Occipital lobe (tissue), 3 donors: ENCODE measurements at places on chromosomes 7 and 10.

DNA sequence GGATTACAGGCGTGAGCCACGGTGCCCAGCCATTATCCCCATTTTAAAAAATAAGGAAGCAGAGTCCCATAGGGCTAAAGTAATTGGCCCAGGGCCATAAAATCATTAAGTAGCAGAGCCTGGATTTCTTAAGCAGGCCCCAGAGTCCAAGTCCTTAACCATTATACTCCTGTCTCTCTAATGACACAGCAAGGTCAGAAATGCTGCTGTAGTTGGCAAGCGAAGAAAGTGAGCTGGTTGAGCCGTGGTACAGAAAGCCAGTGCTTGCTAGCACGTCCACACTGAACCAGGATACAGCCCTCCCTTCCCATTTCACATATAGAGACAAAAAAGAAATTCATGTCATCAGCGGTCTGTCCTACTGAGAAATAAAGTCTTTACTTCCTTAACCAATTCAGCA is 562.7 kb downstream of the GALNT17 start:
- DNase-seq: no peak

GRCh38 chr10:67834375-67834774 is 3.6 kb downstream of the DNAJC12 start:
- DNase-seq: no peak

- DNase-seq: no peak
These were observed 203.2 kb upstream of the SEMA3E start for GRCh38 chr7:83852136-83852535.

DNA sequence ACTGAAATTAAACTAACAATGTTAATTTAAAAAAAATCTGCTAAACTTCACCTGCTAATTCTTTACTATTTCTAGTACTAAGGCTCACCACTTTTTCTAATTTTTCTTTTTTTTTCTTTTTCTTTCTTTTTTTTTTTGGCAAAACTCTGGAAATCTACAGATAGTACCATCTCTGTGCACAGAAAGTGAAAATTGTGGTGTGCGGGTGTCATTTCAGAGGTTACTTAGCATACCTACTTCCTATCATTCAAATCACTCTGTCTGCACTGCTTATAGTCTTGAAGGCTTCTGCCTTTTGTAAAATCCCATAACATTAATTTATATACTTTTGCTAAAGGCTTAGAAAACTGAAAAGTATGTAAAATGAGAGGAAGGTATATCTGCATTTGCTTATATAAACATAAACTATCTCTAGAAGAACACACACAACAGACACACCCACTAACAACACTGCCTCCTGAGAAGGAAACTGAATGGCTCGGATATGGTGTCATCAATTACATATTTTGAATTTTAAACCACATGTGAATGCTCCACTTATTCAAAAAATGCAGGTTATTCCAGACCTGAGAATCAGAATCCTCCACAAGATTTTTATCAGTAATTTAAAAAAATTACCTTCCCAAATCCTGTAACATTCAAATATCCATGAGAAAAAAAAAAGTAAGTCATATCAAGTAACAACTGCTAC is 229.5 kb downstream of the PARD3 start:
- DNase-seq: no peak

DNA sequence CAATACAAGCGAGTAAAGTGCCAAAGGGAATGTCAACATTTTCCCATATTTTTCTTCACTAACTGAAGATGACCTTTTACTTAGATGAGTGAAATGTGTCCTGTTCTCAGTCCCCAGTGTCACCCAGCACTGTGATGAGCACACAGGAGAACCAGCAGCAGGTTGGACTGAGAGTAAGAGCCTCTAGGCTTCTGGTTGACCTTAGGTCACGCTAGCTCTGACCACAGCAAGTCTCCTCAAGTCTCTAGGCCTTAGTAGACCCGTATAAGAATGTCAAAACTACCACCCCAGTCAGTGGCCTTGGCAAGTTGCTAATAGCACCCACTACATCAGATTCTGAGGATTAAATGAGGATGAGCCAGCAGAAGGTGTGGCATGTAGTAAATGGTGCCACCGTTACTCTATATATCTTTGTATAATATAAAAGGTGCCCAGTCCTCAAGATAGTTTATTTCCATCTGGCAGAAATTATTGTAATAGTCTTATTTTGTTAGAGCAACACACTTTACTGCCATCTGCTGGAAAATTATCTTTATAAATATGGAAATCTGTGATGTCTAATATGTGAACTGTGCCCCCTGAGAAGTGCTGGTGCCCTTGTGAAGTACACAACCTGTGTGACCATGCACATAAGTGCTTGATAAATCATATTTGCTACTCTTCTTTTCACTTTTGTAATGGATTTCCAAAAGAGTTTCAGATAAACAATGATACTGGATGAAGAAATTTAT is 75.7 kb downstream of the SPAG6 start:
- DNase-seq: no peak

GRCh38 chr7:69110450-69111050 is 487.7 kb upstream of the AUTS2 start:
- DNase-seq: no peak

- DNase-seq: no peak
These were observed 126.6 kb upstream of the LSM8 start for GRCh38 chr7:118057404-118057803.

DNA sequence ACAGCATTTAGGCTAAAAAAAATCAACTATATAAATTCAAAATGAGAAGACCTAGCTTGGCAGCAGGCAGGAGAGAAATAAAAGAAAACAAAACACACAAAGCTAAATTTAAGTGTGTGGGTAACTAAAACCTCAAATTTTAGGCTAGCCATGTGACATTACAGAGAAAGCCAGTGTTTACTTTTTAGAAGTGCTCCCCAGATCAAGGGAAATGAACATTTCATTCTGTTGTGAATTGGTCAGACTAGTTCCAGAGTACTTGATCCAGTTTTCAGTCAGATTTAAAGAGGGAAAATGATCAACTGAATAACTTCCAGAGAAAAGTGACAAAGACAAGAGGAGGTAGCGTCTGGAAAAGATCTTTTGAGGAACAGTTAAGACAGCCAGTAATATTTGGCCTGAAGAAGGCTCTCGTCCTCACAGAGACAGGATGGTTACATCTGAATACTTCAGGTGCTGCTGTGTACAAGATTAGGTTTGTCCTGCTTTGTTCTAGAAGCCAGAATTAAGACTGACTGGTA is 563.4 kb downstream of the KCNMA1 start:
- DNase-seq: no peak

DNA sequence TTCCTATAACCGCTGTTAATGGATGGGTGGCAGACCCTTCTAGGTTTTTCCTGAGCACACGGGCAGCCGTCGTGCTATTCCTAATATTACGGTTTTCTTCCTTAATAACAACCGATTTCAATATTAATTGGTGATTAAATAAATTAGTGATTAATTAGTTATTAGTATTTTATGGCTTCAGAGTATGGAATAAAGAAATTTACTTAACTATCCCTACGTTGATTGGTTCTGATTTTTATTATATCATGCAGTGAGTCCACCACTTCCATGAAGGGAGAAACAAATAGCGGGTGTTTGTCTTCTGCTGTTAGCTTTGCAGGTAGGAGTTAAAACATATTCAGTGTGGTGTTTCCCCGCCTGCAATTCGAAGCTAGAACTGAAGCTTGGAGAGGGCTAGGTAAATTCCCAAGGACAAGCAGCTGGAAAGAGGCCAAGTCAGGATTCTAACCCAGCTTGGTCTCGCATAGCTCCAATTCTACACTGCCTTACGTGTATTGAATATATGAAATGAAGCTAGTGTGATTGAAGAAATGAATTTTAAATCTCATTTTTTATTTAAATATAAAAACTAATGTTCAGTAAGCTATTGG is 928 bp upstream of the CSTF2T start:
- no peak for DNase-seq

GRCh38 chr10:47321521-47322195 is 596 bp upstream of the GDF2 start:
- no peak for DNase-seq

- no peak for DNase-seq
These were observed 10.6 kb downstream of the SGMS1 start for GRCh38 chr10:50613150-50613549.

DNA sequence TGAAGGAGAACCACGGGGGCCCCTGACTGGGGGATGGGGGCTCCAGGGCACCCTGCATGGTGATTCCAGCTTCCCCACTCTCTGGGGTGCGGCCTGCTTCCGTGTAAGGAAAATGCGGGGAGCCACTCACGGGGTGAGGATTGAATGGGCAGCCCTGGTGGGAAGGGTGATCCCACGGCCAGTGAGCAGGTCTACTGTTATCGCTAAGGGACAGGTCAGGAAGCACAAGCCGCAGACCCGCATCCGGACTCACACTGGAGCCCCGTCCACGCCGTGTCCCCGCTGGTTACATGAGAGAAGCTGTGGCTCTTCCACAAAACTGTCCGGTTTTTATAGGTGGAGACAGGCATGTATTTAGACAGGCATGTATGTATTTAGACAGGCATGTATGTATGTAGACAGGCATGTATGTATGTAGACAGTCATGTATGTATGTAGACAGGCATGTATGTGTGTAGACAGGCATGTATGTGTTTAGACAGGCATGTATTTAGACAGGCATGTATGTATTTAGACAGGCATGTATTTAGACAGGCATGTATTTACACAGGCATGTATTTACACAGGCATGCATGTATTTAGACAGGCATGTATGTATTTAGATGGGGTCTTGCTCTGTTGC is 5.7 kb downstream of the PSMG3 start:
- DNase-seq: no peak

DNA sequence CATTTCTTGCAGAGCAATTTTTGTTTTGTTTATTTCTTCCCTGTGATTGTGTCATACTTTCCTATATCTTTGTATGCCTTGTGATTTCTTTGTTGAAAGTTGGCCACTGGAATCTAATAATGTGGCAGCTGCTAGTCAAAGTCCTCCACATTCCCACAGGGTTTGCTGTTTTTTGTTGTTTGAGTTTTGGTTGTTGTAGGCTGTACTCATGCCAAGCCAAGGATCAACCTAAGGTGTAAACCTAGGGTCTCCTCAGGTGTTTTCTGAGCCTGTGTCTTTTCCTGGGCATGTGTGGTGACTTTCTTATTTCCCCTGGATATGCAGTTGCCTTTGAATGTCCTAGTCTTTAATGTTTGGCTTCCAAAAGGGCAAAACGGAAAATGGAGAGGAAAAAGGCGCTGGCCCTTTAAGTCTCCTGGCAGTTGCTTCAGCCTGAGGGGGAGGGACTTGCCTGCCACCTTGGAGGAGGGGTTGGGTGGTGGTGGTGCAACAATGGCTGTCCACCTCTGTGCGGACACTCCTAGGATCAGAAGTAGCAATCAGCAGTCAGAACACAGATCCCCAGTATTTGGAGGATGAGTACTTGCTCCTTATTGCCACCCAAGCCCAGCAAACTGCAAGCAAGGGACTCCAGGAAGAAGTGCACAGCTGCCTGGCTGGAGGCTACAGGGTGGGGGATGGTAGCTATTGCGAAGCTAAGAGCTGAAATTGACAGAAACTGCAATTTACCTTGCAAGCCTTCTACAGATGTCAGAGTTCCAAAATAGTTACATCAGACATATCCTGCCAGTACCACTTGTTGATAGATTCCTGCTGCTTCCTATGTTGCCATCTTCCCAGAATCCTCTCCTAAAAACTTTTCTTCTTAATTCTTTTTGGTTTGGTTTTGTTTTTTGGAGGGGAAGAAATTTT is 5.6 kb upstream of the ZNF518A start:
- no peak for DNase-seq

DNA sequence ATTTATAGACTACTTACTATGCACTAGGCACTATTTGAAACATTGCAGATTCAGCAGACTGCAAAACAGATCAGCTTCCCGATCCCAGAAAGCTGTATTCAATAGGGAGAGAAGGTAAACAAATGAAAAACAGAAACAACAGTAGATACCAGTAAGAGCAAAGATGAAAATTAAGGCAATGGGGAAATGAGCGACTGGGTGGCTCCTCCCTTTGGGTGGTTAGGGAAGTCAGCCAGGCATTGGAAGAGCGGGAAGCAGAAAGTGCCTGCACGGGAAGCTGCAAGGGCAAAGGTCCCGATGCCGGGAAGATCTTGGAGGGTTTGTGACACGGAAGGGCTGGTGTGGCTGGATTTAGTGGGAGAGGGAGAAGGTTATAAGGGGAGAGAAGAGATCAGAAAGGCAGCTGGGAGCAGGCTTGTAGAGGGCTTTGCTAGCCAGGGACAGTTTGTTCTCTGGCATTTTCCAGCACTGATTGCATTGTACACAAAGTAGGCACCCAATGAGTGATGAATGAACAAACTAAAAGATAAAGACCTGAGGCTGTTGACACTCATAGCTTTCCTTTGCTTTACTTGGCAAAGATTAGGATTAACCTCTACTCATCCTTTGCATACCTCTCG is 67.8 kb downstream of the NAMPT start:
- no peak for DNase-seq

DNA sequence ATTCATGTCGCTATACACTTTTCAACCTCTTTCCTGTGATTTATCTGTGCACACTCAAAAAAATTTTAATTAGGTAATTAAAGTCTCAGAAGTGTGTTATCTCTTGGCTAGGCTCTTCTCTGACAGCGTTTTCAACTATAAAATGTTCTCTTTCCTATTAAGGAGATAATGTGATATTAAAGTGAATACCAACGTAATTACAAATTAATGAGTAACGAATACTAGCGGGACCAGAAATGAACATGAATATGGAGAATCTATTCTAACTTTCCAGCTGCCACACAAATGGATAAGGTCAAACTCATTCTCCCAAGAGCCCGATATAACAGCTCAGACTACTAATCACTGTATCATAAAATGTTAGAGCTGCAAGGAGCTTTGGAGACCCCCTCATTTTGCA is 12.0 kb downstream of the COL1A2 start:
- no peak for DNase-seq

GRCh38 chr10:45144326-45145070 is 143.8 kb downstream of the ZNF22 start:
- DNase-seq: no peak

DNA sequence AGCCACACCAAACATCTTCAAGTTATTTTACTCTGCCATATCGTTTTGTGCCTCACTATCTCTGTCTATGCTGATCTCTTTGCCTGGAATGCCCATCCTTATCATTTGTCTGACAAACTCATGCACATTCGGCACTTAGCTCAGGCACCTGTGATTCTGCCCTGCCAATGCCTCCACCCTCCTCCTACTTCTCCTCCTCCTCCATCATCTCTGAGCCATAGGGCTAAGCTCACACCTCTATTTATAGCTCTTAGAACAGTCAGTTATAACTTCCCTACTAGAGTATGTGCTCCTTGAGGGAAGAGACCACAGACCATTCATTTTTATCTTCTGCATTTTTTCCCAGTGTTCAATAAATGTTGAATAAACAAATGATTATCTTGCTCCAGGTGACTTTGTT is 51.2 kb upstream of the CDK13 start:
- DNase-seq: no peak

DNA sequence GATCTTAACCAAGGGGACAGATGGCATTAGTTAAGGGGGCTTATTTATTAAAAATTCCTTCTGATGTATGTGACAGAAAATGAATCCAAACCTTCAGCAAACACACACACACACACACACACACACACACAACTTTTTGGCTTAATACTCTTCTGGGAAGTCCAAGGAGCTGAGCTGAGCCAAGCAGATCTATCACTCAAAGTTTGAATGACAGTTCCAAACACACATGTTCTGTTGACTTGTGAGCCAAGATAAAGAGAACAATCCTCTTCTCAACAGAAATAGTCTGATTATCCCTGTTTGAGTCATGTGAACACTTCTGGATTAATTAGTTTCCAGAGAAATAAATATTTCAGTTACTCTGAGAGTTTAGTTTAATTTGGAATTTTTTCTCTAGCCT is 31.5 kb downstream of the KBTBD2 start:
- DNase-seq: no peak

GRCh38 chr7:158414486-158414961 is 173.1 kb downstream of the PTPRN2 start:
- DNase-seq: peak; percentile 88
